ENCODE measurements at places on chromosomes 3 and 15. TPM values are rescaled to one million over a fixed set of nuclear protein-coding genes. Genes with fewer than 3 reads are reported as not detected.

GRCh38 chr3:129366312-129366831 lies 62.1 kb downstream of the EFCAB12 start:
- no peak for DNase-seq

COL6A5 gene
- 6.1 TPM for total RNA-seq

DNA sequence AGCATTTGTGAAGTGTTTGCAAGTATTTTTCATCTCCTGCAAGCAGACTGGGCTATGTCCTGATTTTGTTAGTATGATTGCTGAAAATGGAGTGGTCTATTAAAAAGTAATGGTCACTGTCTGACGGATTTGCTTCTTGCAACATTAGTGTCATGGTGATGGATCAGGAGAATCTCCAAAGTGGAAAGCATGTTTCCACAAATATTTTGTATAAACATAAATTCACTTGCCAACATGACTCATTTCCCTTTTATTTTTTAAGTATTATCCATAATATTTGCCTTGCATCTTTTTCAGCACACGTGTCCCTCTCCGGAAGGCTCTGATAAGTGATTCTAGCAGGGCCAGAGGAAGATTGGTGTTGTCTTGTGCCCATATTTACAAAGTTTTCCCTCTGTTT lies 27.4 kb upstream of the CACNA2D3 start:
- DNase-seq: no peak

SLC51B gene
- not detected for total RNA-seq

- DNase-seq: no peak
Measured at GRCh38 chr15:73150831-73151230, 98.6 kb downstream of the NEO1 start.

DNA sequence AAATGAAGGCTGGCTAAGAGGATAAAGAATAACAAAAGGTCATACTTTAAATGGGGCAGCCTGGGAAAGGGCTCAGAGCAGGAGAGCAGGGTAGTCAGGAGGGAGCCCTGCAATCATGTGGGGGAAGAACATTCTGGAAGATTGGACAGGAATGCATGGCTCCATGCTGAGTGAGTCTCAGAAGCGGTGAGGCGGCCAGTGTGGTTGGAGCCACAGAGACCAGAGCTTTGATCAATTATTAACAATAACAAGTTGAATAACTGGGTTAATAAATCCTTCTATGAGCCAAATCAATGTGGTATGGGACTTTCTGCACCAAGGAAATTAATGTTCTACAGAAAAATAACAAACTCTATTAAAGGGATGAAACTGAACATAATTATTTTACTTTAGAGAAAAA lies 57.9 kb upstream of the DCUN1D1 start:
- DNase-seq: no peak

DNA sequence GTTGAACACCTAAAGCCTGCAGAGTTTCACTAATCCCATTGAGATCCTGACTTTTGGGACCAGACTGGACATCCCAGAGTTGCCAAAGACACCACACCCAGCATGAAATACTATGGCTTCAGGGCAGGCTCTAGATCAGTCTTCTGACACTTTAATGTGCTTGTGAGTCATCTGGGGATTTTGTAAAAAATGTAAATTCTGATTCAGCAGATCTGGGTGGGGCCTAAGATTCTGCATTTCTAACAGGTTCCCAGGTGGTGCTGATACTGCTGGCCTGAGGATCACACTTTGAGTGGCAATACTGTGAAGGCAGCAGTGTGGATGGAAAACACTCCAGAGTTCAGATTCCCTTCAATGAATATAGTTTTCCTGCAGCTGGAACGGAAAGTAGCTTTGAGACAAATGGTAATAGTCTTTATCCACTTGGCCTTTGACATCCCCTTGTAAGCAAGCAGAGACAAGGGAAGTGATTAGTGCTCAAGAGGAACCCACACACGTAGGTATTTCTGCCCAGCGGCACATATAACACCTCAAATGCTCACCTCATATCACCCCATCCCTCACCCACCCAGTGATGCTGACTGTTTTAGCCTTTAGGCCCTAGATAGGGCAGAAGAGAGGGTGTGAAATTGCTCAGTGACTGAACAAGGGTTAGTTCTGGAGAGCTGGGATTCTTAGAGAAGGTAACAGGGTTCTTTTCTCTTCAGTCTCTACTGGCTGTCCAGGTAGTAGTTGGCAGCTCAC lies 51.5 kb upstream of the GSK3B start:
- no peak for DNase-seq

- DNase-seq: peak; percentile 73
Measured at GRCh38 chr15:81531109-81531592, 157.1 kb upstream of the TMC3 start.

CFAP161 gene
- 0.90 TPM for total RNA-seq

MUC20 gene
- total RNA-seq: 12.7 TPM

DNA sequence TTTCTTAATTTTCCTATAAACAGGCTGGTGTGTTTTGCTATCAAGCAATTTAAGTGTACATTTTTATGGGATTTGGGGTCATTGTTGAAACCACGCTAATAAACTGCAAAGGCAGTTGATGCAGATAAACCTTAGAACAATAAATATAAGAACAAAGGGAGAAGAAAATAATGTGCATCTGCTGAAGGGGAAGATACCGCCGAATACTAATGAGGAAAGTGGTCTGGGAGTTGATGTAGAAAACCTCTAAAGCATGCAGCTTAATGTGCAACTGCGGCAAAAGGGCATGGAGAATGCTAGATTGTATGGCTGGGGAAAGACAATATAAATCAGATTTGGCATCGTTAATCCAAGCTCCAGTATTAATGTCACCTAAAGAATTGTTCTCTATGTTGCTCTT lies 29.8 kb upstream of the CHL1 start:
- DNase-seq: no peak

DNA sequence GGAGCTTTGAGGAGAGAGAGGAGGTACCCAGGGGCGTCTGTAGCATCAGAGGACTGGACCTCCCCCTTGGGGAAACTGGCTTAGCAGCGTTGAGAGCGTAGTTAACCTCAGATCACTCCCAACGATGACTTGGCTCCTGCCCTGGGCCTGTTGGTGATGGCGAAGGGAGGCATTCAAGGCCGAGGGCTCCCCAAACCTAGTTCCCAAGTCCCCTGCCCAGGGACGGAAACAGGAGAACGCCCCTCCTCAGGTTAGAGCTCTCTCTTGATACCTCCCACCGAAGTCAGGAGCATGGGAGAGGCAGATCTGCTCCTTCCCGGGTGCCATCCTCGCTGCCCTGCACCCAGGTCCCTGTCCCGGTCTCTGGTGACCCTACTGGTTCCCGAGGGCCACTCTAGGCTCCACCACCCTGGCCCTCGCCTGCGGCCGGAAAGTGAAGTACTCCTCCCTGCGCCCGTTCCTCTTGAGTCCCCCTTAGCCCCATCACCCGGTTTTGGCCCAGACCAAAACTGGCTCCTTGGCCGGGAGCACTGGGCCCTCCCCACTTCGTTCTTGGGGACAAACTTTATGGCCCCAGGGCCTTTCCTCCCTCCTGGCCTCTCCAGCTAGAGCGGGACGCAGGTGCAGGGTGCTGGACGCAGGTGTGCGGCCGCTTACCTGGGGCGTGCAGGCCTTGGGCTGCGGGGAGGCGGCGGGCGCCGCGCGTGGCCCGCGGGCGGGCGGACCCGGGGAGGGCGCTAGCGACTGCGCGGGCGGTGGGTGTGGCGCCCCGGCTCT lies 2.6 kb upstream of the SKOR1 start:
- no peak for DNase-seq

GRCh38 chr3:171784387-171784786 lies 25.9 kb downstream of the PLD1 start:
- DNase-seq: no peak

DNA sequence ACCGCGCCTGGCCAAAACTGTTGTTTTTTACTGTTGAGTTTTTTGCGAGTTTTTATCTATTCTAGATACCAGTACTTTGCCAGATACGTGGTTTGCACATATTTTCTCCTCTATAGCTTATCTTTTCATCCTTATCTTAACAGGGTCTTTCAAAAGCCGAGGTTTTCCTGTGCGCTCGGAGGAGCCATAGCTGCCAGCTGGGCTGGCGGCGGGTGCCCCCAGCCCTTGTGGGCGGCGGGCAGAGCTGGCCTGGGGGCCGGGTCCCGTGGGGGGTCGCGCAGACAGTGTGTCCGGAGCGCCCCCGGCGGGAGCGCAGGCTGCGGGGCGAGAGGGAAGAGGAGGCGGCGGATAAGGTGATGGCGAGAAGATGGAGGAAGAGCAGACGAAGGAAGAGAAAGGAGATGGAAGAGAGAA lies 11.1 kb upstream of the EIF4A2 start:
- DNase-seq: no peak

GRCh38 chr15:72820278-72820677 lies 36.7 kb upstream of the ADPGK start:
- DNase-seq: no peak

PKM gene
- total RNA-seq: 230 TPM

- no peak for DNase-seq
Measured at GRCh38 chr3:142863010-142863817, 25.7 kb downstream of the PCOLCE2 start.

GRCh38 chr3:134008630-134009156 lies 21.0 kb downstream of the SLCO2A1 start:
- DNase-seq: no peak

ITPR1 gene
- total RNA-seq: 240 TPM

CISH gene
- 5.0 TPM for total RNA-seq

DNA sequence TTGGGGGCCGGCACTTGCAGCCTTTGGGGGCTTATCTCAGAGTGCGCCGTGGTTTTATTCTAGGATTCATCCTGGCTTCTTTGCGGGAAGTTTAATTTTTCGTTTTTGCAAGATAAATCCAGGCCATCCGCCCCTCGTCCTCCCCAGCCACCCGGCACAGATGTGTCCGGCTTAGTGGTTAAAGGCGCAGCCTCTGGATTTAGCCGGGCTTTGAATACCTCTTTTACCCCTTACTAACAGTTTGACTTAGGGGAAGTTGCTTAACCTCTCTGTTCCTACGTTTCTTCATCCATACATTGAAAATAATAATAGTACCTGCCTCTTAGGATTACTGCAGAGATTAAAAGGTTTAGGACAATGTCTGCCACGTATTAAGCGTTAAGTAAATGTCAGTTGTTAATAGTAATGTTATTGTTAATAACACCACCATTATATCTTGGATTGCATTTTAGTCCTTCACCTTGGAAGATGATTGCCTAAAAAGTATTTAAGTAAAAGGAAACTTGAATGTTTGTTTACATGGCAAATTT lies 714 bp downstream of the ECT2 start:
- DNase-seq: peak; percentile 2

DNA sequence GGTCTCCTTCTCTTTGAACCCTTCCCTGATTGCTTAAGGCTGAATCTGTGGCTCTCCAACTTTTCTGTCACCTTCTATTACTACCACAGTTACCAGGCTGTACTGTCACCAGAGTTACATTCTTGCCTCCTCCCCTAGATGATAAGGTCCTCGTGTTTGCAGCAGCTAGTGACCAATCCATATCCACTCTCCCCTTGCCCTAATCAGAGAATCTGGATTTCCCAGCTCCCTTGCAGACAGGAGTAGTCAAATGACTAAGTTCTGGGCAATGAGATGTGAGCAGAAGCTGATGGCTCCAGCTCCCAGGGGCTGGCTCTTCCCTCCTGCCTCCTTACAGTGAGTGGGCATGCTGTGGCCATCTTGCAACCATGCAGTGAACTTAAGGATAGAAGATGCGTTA lies 95.4 kb upstream of the VGLL4 start:
- no peak for DNase-seq

DNA sequence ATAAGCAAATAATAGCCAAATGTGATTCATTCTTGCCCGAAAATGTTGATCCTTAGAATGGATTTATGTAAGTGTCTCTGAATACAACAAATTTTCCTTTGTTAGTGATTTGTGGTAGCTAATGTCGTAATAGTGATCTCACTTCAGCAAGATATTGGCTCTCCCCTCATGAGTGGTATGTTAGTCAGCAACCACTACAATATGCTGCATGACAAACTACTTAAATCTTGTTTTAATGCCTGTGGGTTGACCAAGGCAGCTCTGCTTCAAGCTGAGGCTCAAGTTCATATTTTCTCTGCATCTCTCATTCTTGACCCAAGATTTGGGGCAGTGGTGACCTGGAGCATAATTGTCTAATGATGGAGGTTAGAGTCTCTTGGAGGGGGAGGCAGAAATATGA lies 49.8 kb upstream of the GALNT15 start:
- no peak for DNase-seq

LYZL4 gene
- total RNA-seq: not detected

- no peak for DNase-seq
Measured at GRCh38 chr3:189659571-189659970, 28.4 kb downstream of the TP63 start.

DNA sequence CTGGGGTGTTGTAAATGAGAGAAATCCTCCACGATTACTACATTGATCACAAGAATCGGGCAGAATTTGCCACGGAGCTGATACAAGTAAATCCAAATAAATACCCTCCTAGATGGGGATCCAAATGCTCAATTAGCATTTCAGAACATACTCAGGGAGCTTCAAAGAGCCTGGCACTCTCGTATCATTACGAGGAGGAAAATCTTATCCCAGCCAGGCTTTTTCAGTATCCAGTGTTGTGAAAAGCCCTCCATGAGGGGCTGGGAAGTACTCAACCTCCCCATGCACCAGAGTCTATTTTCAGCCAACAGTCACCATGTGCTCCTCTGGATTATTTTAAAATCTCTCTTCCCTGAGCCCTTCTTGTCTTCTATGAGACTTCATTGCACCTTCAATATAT lies 122.6 kb upstream of the ARRDC4 start:
- no peak for DNase-seq

GRCh38 chr3:64674591-64675076 lies 13.2 kb downstream of the ADAMTS9 start:
- no peak for DNase-seq

Measured in urinary bladder (tissue), 4 donors.